ENCODE measurements at places on chromosomes 16 and 17. TPM values are rescaled to one million over a fixed set of nuclear protein-coding genes. Genes with fewer than 3 reads are reported as not detected.

The NHLRC4 gene
- 1.1 TPM for total RNA-seq

The SGCA gene
- total RNA-seq, result not detected

The WFIKKN1 gene
- total RNA-seq, result 0.45 TPM

The GNGT2 gene
- total RNA-seq, result 18.2 TPM

The NXN gene
- total RNA-seq, result 0.28 TPM

Data from activated CD4-positive, alpha-beta T cell treated with anti-CD3 and anti-CD28 coated beads, Interleukin-2, amount 10 ng/mL, durations not matched to agents 24 days and 14 days (primary cell).